Stimulated activated CD4-positive, alpha-beta T cell treated with anti-CD3 and anti-CD28 coated beads, Interleukin-15, amount 100 ng/mL, for 24 hours (primary cell): ENCODE measurements at places on chromosomes 3 and 15.

- DNase-seq, result peak; percentile 69
These were observed 609 bp downstream of the GOLGA8A start for GRCh38 chr15:34436956-34437442.

- no peak for DNase-seq
These were observed 13.0 kb upstream of the BTLA start for GRCh38 chr3:112512320-112512719.

GRCh38 chr15:66849746-66850077 is 147.7 kb downstream of the SMAD6 start:
- no peak for DNase-seq

- no peak for DNase-seq
These were observed 275.4 kb downstream of the FOXP1 start for GRCh38 chr3:71307991-71308697.

- peak; percentile 56 for DNase-seq
These were observed 555 bp downstream of the ATP11B start for GRCh38 chr3:182793663-182794454.

DNA sequence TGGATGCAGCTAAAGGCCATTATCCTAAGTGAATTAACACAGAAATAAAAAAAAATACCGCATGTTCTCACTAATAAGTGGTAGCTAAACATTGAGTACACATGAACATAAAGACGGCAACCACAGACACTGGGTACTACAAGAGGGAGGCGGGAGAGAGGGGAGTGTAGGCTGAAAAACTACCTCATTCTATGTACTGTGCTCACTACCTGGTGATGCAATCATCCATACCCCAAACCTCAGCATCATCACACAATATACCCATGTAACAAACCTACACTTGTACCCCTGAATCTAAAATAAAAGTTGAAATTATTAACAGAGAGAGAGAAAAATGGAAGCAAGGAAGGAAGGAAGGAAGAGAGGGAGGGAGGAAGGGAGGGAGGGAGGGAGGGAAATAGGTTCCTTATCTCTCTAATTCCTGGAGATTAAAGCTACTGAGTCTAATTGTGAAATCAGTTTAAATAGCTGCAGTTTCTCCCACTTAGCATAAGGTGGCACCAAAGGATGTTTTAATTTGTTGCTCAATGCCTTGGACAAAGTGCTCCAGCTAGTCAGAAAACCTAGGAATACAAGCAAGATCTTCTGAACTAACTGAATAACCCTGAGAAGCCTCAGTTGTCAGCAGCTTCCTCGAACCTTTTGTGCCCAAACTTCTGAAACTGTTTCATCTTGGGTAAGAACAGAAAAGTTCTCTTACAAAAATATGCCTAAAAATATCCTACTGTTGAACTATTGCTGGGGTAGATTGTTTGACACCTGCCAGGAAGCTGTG is 79.4 kb upstream of the ATP11B start:
- no peak for DNase-seq

GRCh38 chr15:23083115-23083514 is 43.7 kb upstream of the TUBGCP5 start:
- no peak for DNase-seq

- no peak for DNase-seq
These were observed 62.7 kb downstream of the PCSK6 start for GRCh38 chr15:101426761-101427333.

GRCh38 chr3:193788189-193788991 is 195.4 kb downstream of the OPA1 start:
- peak; percentile 24 for DNase-seq
